ENCODE measurements at places on chromosomes 16 and 17. TPM values are rescaled to one million over a fixed set of nuclear protein-coding genes. Genes with fewer than 3 reads are reported as not detected.
A peak's percentile ranks its signal among the peaks of the same experiment; 100 is the strongest.

GRCh38 chr16:9761870-9762269 is 420.4 kb downstream of the GRIN2A start:
- no peak for ATAC-seq

- no peak for ATAC-seq
Observed at GRCh38 chr17:47955497-47956461, 1.9 kb downstream of the PRR15L start.

DNA sequence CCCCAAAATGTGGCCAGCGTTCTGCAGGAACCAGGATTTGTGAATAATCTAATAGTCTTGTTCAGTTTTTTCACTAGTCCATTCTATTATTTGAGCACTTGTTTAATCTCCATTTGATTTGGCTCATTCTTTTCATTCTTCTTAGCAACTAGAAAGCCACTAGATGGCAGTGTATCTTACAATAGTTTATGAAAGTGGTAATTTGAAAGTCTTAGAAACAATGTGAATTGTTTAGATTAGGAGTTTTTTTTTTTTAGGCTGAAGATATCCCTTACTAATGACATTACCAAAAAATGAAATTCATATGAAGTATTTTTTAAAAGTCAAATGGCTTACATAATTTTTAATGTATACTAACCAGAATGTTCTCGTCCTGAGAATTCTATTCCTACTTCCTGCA is 6.7 kb downstream of the ERI2 start:
- ATAC-seq: no peak

DNA sequence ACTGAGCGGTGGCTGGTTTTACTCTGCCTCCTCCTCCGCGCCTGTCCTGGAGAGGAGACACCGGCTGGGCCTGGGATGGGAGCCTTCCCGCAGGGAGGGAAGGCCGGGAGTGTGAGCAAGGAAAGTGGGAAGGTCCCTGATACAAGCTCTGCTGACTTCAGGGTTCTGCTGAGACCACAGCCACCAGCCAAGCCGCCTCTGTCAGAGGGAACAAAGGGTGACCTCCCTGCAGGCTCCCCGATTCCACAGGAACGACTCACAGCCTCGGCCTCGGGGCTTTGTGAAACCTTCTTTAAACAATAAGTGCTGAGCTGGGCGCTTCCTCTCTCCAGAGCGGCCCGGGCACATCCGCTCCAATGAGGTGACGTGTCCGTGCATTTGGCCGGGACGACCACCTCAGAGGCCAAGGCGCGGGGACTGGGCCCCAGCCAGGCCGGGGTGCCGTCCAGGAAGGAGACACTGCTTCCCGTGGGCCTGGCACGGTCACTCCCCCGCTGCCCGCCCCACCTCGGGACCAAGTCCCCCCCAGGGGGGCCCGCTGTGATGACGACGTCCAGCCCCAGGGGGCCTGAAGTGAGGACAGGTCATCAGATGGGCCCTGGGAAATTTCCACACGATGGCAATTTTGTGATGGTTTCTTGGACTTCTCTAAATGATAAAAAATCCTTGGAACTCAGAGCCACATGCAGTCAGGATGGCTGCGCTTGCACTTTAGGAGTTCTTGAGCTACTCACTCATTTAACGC is 11.8 kb upstream of the CIBAR2 start:
- ATAC-seq: peak; percentile 14

GRCh38 chr17:2082003-2082781 is 27.3 kb downstream of the HIC1 start:
- ATAC-seq: no peak

GRCh38 chr17:77451245-77451893 is 310.6 kb downstream of the SEC14L1 start:
- peak; percentile 69 for ATAC-seq

DNA sequence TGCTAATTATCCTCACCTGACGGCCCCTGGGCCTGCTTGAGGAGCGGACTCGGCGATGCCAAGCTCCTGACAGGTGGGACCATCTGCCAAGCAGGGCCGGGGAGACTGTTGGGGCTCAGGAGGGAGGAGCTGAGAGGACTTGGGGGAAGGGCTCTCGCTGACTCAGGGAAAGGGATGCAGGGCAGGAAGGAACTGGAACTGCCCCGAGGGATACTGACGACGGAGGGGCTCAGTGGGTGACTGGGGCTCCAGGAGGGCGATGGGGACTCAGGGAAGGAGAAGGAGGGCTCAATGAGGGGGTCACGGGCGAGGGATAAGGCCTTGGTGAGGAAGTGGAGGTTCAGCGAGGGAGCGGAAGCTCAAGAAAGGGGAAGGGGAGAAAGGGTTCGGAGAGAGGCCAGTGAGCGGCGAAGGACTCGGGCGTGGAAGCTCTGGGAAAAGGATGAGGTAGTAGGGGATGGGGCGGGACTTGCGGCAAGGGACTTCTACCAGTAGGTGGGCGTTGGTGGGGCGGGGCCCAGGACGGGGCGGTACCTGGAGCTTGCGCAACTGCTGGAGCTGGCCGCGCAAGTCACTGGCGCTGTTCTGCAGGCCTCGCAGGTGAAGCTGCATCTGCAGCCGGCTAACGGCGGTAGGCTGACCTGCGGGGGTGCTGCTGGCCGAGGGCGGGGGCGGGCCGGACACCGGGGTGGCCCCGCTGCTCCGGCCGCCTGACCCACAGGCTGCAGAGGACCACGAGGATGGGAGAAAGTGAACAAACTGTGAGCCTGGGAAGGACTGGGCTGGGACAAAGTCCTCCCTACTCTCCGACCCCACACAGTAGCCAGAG is 46.5 kb downstream of the SRCIN1 start:
- ATAC-seq: peak; percentile 71

- ATAC-seq: no peak
Observed at GRCh38 chr17:78306913-78307312, 53.0 kb downstream of the SOCS3 start.

- peak; percentile 43 for ATAC-seq
Observed at GRCh38 chr17:43906951-43907424, 348 bp downstream of the MPP2 start.

GRCh38 chr16:1929578-1930337 is 11.5 kb upstream of the HS3ST6 start:
- peak; percentile 93 for ATAC-seq

ITGAL gene
- total RNA-seq: 0.91 TPM

OTOA gene
- 1.0 TPM for total RNA-seq

C16orf96 gene
- total RNA-seq: 1.00 TPM

IRF8 gene
- 0.63 TPM for total RNA-seq

Measured in motor neuron (in vitro differentiated cells).